ENCODE measurements at places on chromosomes 3 and 15.

DNA sequence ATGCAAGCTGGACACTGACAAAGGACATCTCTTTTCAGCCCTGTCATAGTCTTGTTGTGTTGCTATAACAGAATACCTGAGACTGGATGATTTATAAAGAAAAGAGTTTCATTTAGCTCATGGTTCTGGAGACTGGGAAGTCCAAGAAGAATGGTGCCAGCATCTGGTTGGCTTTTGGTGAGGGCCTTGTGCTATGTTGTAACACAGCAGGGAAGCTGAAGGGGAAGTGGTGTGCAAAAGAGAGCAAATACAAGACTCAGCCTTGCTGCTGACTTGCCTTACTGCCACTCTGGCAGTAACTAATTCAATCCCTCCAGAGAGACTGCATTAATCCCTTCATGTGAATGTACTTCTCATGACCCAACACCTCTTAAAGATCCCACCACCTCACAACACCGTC, 356.3 kb upstream of the PROK2 start:
- DNase-seq = no peak

- DNase-seq = no peak
Observed at GRCh38 chr15:45134682-45135604, 5.1 kb downstream of the DUOX1 start.

DNA sequence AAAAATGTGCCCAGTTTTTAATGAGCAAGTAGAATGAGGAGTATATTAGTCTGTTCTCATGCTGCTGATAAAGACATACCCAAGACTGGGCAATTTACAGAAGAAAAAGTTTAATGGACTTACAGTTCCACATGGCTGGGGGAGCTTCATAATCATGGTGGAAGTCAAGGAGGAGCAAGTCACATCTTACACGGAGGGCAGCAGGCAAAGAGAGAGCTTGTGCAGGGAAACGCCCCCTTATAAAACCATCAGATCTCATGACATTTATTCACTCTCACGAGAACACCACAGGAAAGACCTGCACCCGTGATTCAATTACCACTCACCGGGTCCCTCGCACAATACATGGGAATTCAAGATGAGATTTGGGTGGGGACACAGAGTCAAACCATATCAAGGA, 111.7 kb upstream of the CNTN6 start:
- DNase-seq = no peak

- DNase-seq = no peak
Observed at GRCh38 chr3:10602769-10603768, 97.7 kb upstream of the ATP2B2 start.

DNA sequence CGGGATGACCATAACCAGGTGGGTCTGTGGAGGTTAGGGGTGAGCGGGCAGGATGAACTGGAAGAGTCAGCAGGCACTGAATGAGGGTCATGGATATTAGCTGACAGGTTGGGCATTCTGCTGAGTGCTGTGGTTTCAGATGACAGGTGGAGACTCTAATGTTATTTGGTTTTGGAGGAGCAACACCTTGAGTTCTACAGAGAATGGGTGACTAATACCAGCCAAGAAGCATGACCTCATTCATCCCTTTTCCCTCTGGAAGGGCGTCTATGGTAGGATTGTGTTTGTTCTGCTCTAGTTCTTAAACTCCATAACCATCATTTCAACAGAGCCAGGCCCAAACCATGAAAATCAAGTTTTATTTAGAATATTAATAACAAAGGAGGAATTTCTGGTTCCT, 550.7 kb upstream of the LMCD1 start:
- no peak for DNase-seq

GRCh38 chr3:140023616-140024530, 88.9 kb downstream of the CLSTN2 start:
- no peak for DNase-seq

Measured in keratinocyte (primary cell).